ENCODE measurements at places on chromosomes 7 and 10.

GRCh38 chr7:138075350-138075749, 909 bp upstream of the AKR1D1 start:
- DNase-seq: no peak

DNA sequence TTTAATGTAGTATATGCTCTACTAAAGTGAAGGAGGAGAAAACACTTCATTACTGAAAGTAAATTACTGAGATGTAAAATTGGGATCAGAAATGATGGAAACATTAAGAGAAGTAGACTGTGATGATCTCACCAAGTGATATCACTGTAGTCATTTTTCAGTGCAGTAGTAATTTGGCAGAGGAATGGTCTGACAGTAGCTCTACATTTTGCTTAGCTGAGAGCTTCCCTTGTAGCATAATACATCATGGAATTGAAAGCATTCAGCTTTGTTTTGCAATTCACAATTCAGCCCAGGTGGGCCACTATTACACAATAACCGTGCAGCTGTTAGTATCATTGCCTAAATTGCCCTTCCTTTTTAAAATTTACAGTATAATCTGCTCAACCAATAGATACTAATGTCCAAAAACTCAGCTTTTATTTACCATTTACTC, 19.4 kb upstream of the CABCOCO1 start:
- no peak for DNase-seq

- DNase-seq: no peak
These were observed 596 bp upstream of the GDF2 start for GRCh38 chr10:47321521-47322195.

GRCh38 chr10:62653254-62653653, 151.3 kb upstream of the ADO start:
- no peak for DNase-seq

- no peak for DNase-seq
These were observed 249.9 kb downstream of the SKAP2 start for GRCh38 chr7:26614503-26614902.

GRCh38 chr10:84390364-84390763, 62.0 kb downstream of the CCSER2 start:
- DNase-seq: no peak

DNA sequence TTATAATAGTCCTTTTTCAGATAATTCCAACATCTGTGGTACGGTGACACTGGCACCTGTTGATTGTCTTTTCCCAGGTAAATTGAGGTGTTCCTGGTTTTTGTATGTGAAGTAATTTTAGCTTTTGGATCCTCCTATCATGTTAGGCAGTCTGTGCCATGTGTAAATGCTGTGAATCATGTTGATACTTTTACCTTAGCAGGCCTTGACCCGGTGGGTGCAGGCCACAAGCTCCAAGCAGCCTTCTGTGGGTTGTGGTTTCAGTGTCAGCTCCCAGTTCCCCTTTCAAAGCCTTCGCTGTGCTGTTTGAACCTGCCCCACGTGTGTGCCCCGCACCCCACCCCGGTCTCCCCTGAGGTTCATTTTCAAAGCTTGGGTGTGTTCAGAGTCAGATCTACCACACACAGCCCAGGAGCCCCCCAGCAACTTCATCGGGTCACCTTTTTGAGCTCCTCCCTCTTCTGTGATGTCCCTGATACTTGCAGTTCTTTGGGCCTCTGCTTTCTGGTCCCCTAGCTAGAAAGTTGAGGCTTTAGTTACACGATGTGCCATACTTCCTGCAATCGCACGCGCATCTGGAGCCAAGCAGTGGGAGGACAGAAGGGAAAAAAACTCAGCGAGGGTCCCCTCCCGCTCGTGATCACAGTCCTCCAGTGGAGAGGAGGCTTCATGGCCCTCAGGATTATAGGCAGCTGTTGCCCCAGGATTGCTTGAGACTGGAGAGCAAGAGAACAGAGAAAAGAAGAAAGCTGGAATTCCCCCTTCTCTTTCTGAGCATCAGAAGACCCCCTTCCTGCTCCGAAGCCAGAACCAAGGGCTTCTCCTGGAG, 8.7 kb upstream of the BHLHA15 start:
- peak; percentile 14 for DNase-seq

- DNase-seq: no peak
These were observed 301.9 kb upstream of the C7orf33 start for GRCh38 chr7:148288592-148289151.

- no peak for DNase-seq
These were observed 27.3 kb downstream of the RAB18 start for GRCh38 chr10:27531336-27531847.

DNA sequence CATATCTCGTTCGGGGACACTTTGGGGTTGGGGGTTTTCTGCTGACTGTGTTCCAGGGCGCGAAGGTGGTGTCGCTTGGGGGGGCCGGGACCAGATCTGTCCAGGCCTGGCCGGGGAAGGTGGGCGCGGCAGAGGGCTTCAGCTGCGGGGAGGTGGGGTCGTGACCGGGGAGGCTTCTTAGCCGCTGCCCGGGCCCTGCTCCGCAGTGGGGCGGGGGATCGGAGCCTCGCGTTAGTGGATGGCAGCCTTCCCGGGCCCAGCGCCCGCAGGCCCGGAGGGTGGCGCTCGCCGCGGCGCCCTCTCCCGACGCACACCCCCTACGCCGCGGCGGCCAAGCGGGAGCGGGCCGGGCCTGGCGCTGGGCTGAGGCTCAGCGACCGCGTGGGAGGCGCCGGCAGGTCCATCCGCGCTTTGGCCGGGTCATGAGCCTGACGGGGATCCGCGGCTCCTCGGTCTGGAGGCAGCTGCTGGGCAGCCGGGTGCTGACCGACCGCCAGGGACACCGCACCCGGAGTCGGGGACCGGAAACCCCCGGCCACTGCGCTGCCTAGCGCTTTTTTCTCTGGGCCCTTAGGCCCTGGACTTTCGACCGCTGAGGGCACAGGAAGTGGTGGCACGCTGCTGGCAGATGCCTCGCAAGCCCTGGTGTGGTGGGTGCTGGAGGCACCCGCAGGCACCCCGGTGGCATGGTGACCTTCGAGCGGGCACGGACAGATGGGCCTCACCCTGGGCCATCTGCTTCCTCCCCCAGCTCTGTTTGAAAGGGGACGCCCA, 1.2 kb downstream of the AGAP3 start:
- no peak for DNase-seq

DNA sequence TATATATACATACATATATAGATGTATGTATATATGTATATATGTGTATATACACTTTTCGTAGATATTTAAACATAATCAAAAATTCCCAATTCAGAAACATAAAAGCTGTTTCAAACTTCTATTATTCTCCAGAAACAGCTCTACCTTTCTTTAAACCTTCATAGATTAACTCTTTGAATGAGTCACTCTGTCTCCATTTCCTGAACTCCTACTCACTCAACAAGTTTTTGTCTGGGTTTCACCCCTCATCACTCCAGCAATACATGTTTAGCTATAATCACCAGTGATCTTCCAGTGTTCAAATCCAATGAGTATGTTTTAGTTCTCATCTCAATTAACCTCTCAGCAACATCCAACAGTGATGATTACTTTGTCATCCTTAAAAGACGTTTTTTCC, 9.6 kb downstream of the DGKB start:
- no peak for DNase-seq

- no peak for DNase-seq
These were observed 56.0 kb downstream of the NDUFB2 start for GRCh38 chr7:140752533-140752932.
